Activated naive CD4-positive, alpha-beta T cell (primary cell): ENCODE measurements at places on chromosomes 3 and 15.

DNA sequence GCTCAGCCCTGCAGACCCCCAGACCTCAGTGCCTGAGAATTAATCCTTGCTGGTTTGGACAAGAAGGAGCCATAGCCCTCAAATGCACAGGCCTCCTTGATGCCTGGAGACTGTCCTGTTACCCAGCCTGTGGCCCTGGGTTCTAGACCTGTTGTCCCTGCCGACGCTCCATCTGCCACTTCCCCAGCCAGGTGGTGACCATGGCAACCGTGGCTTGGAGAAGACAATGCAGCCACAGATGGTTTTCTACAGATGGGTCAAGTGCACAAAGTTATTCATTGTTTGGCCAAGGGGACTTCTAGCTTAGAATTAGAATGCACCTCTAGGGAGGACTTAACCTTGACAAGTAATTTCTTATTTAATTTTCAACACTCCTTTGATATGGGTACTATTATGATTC, 297.1 kb downstream of the UACA start:
- DNase-seq, result no peak

GRCh38 chr3:69094467-69095205, 9.9 kb downstream of the ARL6IP5 start:
- no peak for DNase-seq

DNA sequence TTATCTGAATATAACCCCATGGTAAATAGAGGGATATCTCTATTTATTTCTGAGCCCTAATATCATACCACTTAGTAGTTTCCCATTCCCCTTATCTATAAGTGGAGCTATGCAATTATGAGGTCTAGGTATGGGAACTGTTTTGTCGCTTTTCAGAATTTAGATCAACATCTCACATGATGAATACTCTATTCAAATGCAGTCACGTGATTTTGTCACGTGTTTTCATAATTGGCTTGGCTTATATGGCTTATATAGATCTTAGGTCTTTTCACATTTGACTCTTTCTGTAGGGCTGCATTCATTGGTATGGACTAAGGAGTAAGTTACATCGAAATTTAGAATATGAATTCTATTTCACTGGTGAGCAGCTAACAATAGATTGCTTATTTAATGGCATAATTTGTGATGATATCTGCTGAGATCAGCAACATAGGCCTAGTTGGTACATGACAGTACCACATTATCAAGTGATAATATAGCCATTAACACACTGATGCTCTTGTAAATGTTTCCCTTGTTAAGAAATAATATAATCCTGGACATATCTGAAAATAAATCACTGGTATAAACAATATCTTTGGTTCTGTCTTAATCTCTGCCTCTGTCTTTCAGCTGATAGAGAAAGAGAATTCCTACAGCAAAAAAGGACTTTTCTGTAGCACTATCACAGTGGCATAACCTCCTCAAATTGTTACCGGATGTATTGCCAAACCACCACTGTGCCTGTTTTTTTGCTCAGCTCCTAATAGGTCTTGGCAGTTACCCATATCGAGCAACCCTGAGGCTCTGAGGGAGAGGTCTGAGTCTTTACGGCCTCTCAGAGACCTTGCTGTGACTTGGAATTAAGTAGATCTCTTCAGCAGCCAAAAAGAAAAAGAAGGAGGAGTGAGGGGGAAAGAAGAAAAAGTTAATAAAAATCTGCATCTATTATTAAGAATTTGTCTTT, 357.1 kb downstream of the ZPLD1 start:
- DNase-seq, result no peak

- DNase-seq, result no peak
Measured at GRCh38 chr15:47383801-47384200, 333.5 kb upstream of the SEMA6D start.

GRCh38 chr3:189587664-189588040, 43.5 kb upstream of the TP63 start:
- no peak for DNase-seq

DNA sequence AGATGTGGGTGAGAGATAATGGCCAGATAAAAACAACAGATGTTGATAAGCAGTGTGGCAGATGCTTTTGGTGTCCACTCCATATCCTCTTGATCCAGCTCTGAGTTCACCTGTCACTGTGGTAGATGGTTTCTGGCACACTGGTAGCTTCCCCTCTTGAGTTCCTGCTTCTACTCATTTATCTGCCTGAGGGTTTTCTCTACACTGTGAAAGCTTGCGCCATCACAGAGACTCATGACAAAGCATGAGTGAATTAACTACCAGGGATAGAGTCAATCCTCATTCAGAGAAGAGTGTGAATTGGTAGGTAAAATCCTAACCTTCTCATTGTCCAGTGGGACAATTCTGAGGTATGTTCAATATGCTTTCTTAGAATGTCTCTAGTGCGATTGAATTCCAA, 50.0 kb upstream of the ARHGEF26 start:
- no peak for DNase-seq

- DNase-seq, result no peak
Measured at GRCh38 chr15:37900326-37901221, 33.9 kb upstream of the TMCO5A start.

GRCh38 chr3:51500632-51501131, 867 bp upstream of the DCAF1 start:
- DNase-seq, result no peak

GRCh38 chr3:43288366-43288765, 2.0 kb downstream of the SNRK start:
- no peak for DNase-seq

- DNase-seq, result no peak
Measured at GRCh38 chr15:60423537-60423936, 25.8 kb upstream of the ANXA2 start.

- DNase-seq, result no peak
Measured at GRCh38 chr3:139718415-139718814, 40.6 kb upstream of the NMNAT3 start.

DNA sequence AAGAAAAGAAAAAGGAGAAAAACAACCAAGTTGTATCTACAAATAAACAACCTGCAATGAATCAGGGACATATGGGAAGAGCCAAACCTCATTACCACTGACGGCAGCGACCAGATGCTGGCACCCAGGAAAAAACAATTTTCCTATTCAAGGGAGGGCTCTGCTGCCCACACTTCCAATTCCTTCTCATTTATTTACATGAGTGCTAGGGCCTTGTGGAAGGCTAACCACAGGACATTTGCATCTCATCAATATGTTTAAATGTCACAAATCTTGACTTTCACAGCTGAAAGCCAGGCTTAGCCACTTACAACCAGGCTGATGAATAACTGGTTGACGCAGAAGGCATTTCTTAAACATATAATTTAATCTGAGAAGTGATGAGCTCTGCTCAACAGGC, 36.0 kb downstream of the RFTN1 start:
- DNase-seq, result no peak

DNA sequence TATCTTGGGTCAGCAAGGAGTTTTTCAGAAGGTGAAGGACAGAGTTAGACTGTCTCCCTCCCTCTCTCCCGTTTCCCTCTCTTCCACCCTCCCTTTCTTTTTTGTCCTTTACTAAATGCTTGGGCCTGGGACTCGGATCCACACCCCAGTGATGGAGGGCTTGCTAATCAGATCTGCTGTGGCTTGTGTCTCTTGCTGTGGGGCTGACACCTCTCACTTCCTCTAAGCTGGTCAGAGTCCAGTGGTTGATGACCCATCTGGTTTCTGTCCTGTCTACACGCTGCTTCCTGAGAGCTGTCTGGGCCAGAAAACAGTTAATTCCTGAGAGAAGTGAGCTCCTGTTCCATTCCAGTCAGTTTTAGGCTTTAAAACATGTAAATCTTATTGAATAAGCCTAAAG, 849 bp downstream of the TRAK1 start:
- no peak for DNase-seq

DNA sequence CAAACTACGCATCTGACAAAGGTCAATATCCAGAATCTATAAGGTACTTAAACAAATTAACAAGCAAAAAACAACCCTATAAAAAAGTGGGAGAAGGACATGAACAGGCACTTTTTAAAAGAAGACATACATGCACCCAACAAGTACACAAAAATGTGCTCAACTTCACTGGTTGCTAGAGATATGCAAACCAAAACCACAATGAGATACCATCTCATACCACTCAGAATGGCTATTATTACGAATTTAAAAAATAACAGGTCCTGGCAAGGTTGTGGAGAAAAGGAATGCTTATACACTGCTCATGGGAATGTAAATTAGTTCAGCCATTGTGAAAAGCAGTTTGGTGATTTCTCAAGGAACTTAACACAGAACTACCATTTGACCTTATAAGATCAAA, 175.6 kb upstream of the MLF1 start:
- DNase-seq, result no peak

GRCh38 chr3:71125738-71126137, 457.8 kb downstream of the FOXP1 start:
- DNase-seq, result no peak

DNA sequence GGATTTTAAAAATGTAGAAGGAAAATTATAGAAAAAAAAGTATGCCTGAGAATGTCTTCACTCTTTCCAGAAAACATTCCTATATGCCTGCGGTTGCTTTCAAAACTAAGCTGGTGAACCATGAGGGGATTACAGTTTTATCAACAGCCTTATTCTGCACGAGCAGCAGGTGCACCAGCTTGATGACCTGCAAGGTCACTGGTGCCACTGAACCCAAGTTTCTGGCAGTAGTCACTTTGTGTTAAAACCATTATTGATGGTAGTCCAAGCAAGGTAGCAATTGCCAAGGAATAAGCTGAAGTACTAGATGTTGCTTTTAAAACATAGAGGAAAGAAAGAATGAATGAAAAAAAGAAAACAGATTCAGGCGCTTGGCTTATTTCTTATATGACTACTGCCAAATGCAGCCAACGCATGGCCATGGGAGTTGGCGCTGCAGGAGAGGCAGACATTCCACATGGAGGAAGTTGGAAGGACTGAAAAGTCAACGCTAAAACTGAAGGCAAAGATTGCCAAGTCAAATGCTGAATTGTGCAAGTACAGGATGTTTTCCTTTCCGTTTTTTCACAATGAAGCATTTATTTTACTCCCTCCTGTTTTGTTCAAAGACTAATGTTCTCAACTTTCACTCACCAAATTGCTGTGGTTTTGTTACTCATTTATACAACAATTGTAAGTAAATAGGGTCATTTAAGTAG, 601.4 kb downstream of the CADM2 start:
- DNase-seq, result no peak

DNA sequence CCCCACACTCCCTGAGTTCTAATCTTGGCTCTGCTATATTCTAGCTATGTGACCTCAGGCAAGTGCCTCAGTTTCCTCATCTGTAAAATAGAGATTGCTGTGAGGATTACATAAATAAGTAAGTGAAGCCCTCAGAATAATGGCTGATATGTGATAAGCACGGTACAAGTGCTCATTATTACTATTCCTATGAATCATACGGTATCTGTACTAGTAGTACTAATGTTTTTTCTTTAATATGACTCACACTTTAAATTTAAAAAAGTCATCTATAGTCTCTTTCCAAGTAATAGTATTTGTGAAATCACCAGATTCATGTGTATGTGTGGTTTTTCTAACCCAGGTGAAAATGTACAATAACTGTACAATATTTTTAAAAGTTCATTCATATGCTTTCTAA, 58.7 kb downstream of the CLDN11 start:
- no peak for DNase-seq

DNA sequence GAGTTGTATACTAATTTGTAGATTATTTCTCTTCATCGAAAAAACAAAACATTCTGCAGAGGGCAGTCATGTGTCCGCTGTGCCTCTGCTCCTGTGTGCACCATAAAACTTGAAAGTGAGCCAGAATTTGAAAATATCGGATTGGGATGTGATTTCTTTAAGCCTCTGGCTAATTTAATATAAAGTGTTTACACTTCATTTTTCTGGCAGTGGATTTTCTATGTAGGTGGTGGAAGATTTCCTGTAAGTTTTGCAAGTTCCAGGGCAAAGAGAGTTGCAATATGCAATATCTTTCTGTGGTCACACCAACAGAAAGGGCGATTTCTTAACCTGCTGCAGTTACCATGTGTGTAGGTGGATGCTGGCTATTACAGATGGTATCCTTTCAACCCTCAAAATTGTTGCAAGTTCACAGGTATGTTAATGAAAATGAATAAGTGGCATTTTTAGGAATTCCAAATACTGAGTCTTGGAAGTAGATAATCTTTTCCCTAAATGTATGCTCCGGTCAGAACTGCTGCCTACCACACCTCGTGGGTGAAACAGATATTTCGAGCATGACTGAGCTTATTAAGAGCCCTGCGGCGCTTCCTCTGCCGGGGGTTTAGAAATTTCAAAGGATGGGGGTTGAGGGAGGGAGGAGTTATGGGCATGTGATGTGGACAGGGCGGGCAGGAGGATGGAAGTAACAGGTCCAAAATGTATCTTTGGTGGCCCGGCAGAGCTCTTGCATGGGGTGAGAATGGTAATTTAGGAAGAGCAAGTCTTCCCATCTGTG, 134.0 kb downstream of the PGPEP1L start:
- no peak for DNase-seq

DNA sequence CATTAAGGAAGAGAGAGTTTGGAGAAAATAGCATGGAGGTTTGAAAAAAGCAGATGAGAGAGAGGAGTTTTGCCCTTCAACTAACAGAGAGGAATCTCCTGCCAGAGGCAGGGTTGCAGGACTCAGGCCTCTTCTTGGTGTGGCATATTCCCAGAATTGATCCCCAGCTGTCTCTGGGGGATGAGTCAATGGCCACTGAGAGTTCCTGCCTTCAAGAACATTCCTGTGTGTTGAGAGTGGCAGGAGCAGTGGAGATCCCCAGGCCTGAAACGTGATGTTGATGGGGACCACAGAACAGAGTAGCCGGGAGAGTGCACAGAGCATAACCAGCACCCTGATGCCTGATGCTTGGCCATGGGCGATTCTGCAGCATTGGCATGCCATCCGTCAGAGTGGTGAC, 348.4 kb upstream of the THBS1 start:
- DNase-seq, result no peak

- no peak for DNase-seq
Measured at GRCh38 chr3:106560451-106560966, 691.7 kb upstream of the CBLB start.

DNA sequence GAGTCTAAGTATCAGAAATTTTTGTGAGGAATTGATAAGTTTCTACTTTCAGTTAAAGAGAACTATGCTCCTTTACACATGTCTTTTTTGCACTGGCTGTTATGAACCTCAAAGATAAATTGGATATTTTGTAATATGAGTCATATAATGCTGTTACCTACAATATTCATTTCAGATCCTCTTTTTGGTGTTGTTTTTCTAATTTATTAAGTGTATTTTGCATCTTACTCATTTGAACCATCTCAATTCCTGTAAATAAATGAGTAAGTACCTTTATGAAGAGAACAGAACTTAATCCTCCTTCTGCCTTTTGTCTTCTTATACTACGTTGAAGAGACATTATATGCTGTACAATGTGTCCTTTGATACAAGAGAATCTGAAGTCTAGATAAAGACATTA, 74.4 kb downstream of the ZIC1 start:
- DNase-seq, result no peak
